ENCODE measurements at places on chromosomes 12 and 14. TPM values are rescaled to one million over a fixed set of nuclear protein-coding genes. Genes with fewer than 3 reads are reported as not detected.

The B4GALNT1 gene
- total RNA-seq, result 2.1 TPM

The NFE2 gene
- total RNA-seq, result not detected

The NTS gene
- not detected for total RNA-seq

The FGF23 gene
- total RNA-seq, result not detected

The B3GNT4 gene
- total RNA-seq, result 2.3 TPM

The ADGRD1 gene
- total RNA-seq, result 1.0 TPM

The TMEM260 gene
- 13.2 TPM for total RNA-seq

The SRGAP1 gene
- total RNA-seq, result 0.10 TPM

The LRRC10 gene
- total RNA-seq, result not detected

The CCDC88C gene
- total RNA-seq, result 73.0 TPM

The TCL1B gene
- total RNA-seq, result not detected

The TIMELESS gene
- 60.1 TPM for total RNA-seq

The SLC7A8 gene
- 1.7 TPM for total RNA-seq

The C1S gene
- total RNA-seq, result 1.7 TPM
